ENCODE measurements at places on chromosomes 6 and 20. TPM values are rescaled to one million over a fixed set of nuclear protein-coding genes. Genes with fewer than 3 reads are reported as not detected.

DNA sequence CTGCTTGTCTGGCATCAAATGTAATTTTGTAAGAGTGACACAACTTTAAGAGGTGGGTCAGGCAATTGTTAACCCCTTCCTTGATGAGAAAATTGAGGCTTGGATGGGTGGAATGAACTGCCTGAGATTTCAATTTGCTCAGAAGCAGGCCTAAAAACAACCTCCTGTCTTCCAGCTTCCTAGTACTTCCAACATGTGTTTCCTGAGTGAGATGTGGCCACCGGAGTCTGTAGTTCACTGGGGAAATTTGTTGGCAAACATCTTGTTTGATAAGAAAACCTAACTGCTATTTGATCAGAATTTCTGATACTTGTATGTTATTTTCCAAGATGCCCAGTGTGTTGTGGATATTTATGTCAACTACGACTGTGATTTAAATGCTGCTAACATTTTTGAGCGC, 51.3 kb downstream of the ARFGEF2 start:
- no peak for DNase-seq

DNA sequence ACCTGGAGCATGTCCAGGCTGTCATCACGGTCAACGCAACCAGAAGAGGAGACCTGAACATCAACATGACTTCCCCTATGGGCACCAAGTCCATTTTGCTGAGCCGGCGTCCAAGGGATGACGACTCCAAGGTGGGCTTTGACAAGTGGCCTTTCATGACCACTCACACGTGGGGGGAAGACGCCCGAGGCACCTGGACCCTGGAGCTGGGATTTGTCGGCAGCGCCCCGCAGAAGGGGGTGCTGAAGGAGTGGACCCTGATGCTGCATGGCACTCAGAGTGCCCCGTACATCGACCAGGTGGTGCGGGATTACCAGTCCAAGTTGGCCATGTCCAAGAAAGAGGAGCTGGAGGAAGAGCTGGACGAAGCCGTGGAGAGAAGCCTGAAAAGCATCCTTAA, 49.5 kb downstream of the BFSP1 start:
- DNase-seq, result no peak

- no peak for DNase-seq
Observed at GRCh38 chr6:159013229-159013628, 13.2 kb upstream of the RSPH3 start.

GRCh38 chr6:96164802-96165201, 149.0 kb downstream of the FUT9 start:
- DNase-seq, result no peak

DNA sequence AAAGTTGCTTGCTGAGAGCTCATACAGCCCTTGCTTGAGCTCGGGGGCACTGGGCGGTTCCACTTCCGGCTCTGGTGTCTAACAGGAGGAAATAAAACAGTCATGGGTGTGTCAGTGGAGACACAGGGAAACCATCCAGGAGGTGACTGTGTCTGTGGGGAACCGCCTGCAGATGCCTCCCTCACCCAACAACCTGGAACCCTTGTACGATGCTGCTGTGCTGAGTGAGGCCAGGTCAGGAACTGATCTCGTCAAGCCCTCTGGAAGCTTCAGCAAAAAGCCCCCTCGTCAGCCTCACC, 15.5 kb downstream of the TXNDC5 start:
- DNase-seq, result no peak

- no peak for DNase-seq
Observed at GRCh38 chr6:139161817-139162284, 27.0 kb downstream of the HECA start.

- no peak for DNase-seq
Observed at GRCh38 chr6:15340775-15341174, 94.9 kb downstream of the JARID2 start.

DNA sequence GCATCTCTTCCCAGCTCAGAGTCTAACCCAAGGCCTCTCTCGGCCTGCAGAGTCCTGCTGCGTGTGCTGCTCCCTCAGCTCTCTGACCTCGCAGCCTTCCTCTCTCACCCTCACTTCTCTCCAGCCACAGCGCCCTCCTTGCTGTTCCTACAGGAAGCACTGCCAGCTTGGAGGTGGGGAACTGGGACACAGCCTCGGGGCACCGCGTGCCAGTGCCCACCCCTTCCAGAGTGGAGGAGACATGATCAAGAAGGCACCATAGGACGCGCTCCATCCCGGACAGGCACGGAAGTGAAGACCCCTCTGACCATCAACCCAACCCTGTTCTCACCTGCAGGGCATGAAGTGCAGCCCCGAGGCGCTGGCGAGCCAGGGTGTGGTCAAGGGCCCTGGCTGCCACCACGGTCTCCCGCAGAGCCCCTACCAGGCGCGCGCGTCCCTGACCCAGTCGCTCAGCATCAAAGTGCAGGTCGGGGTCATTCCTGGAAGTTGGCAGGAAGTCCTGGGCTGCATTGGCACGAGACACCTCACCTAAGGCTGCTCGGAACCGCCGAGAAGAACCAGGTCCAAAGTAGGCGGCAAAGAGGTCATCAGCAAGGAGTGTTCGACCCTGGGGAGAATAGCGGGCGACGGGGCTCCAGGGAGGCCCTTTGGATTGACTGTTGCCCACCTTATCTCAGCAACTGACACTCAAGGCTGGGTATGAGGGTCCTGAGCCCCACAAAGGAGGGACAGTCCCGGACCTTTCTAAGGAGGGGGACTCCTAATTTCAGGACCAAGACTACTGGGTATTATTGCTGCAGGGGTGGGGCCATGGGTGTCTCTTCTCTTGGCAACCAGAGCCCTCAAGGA, 1.3 kb downstream of the VWA7 start:
- no peak for DNase-seq

- peak; percentile 45 for DNase-seq
Observed at GRCh38 chr20:25054096-25054820, 3.7 kb downstream of the ACSS1 start.

DNA sequence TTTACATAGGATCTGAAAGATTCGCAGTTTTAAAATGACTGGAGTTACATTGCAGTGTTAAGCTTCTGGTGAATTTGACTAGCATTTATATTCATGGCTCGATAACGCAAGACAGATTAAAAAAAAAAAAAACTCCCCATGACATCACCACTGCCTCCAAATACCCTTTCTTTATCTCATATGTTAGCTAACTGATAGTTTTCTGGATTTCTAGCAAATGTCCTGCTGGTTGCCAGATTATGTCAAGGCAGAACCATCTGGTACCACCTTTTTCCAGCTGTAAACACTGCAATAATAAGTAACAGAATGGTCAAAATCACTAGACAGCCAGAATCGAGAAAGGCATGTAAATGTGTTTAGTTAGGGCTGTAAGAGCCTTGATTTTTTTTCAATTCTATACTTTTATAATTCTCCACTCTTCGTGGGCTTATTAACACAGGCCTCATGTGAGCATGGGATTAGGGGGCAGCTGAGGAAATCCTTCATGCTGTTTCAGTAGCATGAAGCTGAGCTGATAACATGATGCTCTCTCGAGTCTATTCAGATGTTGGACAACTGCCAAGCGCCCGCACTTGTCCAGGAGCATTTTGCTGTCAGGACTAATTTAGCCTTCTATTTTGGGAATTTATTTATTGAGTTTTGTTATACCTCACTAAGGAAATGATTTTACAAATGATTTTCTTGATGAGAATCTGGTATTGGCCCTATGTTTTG, 166.0 kb upstream of the SCGN start:
- DNase-seq, result no peak

DNA sequence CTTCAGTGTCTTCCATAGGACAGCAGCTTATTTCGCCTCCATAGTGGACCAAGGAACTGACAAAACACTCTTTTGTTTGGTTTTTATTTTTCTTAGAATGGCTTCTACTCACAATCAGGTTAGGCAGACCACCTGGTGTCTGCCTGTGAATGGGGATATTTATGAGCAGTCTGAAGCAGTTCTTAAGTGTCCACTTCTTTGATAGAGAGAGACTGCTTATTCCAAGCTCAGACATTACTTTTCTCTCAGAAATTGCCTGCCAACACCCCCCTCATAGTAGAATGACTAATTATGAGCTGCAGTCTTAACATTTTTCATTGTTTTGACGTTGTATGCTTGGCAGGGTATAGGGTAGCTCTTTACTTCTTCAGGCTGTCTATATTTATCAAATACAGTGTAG, 174.7 kb downstream of the ZFAND3 start:
- DNase-seq, result no peak

- DNase-seq, result no peak
Observed at GRCh38 chr20:64000906-64001305, 20.0 kb downstream of the PRPF6 start.

DNA sequence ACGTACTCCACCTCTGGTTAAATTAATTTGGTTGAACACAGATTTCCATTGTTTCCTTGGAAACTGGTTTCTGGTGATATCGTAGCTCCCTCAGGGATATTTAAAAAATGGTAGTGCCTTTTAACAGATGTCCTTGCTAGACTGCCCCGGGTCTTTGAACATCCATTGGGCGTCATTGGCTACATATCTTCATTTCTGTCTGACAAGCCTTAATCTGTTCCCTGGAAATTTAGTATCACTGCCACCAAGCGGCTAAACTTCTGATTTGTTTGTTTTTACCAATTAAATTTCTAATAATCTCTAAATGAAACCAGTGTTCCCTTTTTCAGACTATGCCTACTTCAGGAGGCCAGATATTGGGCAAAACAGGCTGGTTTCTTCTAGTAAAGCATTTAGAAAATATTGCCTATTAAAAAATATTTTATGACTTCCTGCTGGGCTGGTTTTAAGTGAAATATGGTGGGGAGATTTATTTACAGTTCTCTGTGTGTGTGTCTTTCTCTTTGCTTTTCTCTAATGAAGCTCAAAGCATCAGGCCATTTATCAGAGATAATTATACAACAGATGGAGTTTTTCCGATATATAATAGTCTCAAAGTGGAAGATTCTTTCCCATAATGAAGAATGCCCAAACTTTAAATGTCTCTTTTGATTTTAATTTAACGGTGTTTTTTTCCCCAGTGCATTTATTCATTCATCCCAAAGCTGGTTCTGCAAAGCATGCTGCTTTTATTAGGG, 249.5 kb downstream of the ZFAND3 start:
- DNase-seq, result no peak

DNA sequence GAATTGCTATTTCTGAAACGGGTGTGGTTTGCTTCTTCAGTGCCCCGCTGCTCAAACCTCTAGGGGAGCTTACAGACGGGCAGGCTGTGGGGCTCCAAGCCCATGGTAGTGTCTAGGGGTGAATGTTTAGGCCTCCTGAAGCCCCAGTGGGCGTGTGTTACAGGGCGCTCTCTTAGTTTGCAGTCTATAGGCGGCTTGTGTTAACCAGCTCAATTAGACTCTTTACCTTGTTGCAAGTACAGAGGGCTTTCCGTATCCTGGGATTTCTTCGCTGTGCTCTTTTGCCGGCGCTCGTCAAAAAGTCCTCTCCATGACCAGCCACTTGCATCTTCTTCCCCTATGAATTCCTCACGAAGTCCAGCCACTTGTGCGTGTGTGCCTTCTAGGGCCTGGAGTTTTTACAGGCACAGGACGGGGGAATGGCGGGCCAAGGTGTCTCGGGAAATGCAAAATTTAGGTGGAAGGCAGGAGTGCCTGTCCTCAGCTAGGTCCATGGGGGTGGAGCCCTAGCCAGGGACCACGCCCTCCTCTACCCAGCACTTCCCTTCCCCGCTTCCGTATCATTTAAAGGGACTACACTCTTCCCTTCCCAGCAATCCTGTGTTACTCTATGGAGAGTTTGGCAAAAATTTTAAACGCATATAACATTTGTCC, 94.5 kb downstream of the HTR1B start:
- DNase-seq, result peak; percentile 78

DNA sequence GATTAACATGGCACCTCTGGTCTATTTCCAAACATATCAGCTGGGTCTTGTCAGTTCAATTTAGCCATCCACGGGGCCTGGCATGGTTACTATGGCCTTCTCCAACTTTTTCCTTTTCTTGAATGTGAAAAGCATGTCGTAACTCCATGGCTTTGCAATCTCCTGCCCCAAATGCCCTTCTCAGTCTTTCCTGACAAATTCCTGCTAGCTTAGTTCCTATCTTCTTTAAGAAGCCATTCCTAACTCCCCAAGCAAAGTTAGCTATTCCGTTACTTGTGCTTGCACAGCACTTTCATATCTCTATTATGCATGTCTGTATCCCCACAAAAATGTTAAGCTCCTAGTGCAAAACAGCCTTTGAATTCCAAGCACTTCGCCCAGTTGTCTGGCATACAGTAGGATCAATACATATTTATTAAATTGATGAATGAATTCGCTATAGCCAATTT, 105.6 kb downstream of the AIG1 start:
- DNase-seq, result no peak

- no peak for DNase-seq
Observed at GRCh38 chr6:104506429-104506828, 353.3 kb downstream of the HACE1 start.

- no peak for DNase-seq
Observed at GRCh38 chr6:13947611-13948178, 22.9 kb downstream of the RNF182 start.

DNA sequence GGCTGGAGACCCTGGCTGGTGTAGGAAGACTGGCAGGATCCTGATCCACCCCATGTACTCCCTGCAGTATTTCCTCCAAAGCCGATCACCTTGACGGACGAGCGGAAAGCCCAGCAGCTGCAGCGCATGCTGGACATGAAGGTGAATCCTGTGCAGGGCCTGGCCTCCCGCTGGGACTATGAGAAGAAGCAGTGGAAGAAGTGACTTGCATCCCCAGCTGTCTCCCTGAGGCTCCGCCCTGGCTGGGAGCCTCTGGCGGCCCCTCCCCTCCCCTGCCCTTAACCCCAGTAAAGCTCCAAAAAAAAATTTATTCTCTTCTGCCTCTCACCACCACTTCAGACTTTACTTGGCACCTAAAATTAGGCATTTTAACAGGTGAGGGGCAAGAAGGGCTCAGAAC, 7.0 kb downstream of the COX4I2 start:
- DNase-seq, result no peak

DNA sequence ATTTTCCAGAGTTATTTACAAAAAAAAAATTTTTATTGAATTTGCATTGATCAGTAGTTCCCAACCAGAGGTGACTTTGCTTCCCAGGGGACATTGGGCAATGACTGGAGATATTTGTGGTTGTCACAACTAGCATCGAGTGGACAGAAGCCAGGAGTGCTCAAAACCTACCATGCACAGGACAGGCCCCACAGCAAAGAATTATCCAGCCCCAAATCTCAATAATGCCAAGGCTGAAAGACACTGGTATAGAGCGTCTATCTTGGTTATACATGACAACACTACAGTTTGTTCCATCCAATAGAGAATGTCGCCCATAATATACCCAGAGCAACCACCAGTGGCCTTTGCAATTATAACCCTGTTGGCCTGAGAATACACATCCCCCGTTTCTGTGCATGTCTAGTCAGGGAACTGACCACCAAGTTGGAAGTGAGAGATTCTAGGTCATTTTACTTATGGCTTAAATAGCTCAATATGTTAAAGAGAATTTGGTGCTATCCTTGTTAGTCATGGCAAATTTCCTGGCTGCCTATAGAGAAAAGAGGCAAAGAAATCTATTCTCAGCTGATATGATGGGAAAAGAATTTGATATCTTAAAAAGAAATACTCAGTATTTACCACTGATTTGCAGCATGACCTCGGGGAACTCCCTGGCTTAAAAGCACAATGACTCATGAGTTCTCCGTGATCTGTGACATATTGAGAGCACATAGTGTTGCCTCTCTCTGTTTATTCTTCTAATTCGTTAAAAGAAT, 76.0 kb upstream of the ADTRP start:
- no peak for DNase-seq

- no peak for DNase-seq
Observed at GRCh38 chr6:68008445-68008844, 626.6 kb upstream of the ADGRB3 start.

Gene GUCA1A
- total RNA-seq, result not detected

Gene SRMS
- total RNA-seq, result not detected

Gene RAET1L
- not detected for total RNA-seq

Gene SLC35A1
- 48.9 TPM for total RNA-seq

Gene RIPPLY2
- total RNA-seq, result not detected

Gene DEF6
- 17.4 TPM for total RNA-seq

Gene RSPO3
- 6.2 TPM for total RNA-seq

Gene RSPO4
- total RNA-seq, result 10.9 TPM

Gene DIDO1
- total RNA-seq, result 55.5 TPM
